ENCODE measurements at places on chromosomes 12 and 14.

DNA sequence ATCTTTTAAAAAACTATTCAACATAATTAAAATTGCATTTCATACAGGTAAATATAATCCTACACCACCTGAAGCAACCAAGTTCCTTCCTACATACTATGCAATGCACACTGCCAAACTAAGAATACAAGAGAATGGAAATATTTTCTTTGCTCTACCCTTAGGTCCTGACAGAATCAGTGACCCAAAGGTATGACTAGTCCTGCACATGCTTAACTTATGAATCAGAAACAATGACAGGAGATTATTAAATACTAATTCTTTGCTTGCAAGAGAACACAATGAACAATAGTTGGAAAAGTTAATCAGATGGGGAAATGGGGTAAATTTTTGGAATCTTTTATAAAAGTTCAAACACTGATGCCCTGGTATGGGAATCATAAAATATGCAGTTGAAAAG is 220.1 kb downstream of the SOX5 start:
- no peak for DNase-seq

DNA sequence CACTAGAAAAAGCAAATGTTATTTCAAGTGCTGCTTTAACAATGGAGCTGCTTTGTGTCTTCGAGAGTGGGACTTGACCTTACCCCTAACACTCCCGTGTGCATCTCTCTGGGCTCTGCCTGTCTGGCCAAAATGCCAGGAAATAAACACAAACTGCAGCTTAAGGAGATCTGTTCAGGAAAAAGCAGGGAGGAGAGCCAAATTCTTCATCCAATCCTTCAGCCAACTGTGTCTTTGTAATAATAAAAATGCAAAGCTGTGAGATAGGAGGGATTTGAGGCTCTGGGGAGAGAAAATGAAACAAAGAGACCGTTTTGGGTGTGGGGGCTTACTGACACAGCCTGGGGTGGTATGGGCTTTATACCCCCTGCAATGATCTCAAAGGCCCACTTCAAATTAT is 85.8 kb upstream of the WSCD2 start:
- no peak for DNase-seq

- DNase-seq, result no peak
Observed at GRCh38 chr12:94922561-94922960, 80.9 kb downstream of the NDUFA12 start.

DNA sequence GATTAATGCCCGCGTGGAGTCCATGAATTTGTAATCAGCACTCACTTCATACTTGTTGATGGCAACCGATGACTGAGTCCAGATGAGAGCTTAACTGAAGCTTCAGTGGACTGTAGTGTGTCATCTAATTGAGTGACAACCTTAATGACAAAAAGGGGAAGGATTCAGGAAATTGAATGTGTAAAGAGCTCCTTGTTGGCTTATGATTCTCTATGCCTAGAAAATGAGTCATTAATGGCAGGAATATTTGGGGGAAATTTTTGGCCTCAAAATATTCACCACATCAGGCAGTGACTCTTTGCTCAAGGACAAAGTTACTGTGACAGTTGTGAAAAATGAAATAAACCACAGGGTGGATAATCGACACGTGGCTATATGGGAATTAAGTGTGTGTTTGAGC is 55.3 kb upstream of the STON2 start:
- DNase-seq, result no peak

GRCh38 chr12:69905801-69906200 is 80.8 kb downstream of the MYRFL start:
- DNase-seq, result no peak

DNA sequence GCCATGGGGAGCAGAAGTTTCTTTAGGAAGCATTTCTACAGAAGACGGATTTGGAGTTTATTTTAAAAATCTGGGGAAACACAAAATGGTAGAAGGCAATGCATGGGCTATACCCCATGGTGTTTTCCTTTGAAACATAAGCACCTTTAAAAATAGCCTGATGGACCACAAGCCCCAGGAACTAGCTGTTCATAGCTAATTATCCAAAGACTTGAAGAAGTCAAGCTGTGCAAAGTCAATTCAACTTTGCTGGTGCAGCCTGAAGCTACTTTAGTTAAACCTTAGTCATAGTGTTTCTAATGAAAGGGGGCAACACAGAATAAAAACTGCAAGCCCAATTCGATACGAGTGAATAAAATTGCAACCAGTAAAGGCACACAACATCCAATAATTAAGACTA is 732.5 kb downstream of the GALC start:
- no peak for DNase-seq

- no peak for DNase-seq
Observed at GRCh38 chr12:52271158-52271557, 3.3 kb upstream of the KRT86 start.

All from mesothelial cell of epicardium (in vitro differentiated cells).